ENCODE measurements at places on chromosomes 1 and 21.

DNA sequence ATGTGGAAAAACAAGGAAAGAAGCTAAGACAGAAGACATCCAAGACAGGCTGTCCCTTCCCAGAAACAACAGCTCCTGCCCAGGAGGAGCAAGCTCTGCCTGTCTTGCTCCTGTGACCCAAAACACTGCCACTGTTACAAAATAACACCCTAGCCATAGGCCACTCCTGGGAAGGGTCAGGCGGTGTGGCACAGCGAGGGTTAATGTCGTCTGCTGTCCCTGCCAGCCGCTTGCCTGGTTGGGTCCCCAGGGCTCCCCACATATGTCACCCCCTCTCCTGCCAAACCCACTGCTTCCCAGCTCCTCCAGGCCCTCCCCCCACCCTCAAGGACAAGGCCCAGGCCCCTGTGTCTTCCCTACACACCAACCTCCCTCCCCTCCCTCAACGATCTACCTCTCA lies 3.9 kb upstream of the NHLH1 start:
- no peak overlapping the region for H3K27ac ChIP-seq
- DNase-seq: no peak

DNA sequence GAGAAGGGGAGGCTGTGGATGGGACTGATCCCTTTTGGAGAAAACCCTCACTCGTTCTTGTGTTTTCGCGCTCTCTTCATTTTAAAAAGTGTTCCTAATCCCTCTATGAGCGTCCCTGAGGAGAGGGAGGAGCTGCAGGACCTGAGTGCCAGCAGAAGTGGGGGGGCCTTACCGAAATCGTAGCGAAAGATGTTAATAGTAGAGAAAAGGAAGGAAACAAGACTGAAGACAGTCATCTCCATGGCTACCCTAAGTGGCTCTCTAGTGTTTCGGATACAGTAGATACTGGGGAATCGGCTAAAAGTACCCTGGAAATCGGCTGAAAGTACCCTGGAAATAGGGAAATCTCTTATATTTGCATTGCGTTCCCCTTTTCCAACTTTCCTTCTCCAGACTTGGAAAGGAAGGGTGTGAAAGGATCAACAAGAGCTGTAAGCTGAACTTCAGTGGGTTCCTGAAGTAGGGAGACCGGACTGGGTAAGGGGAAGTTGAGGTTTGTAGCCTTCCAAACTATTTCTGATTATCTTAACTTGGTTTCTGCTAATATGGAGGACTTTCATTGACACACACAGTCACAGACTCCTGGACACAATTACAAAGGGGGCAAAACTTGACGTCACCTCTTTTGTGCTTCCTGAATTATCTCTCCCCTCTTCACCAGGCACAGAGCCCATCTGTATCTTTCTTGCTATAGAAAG lies 486 bp upstream of the DSTYK start:
- H3K36me3 ChIP-seq: no peaks in the 10 kb centered on the region
- peak overlapping the region; percentile 90 for H3K4me3 ChIP-seq

- H3K27ac ChIP-seq: no peak overlapping the region
- H3K27me3 ChIP-seq: peaks cover 6% of the 10 kb centered on the region
- peaks cover 35% of the 10 kb centered on the region for H3K4me1 ChIP-seq
- H3K4me3 ChIP-seq: peak overlapping the region; percentile 82
- DNase-seq: peak; percentile 22
Observed at GRCh38 chr1:58781541-58782177, 2.2 kb downstream of the JUN start.

GRCh38 chr1:36203554-36204346 lies 20.5 kb upstream of the THRAP3 start:
- no peak for DNase-seq
- no peaks in the 10 kb centered on the region for H3K27me3 ChIP-seq
- no peaks in the 10 kb centered on the region for H3K36me3 ChIP-seq
- H3K27ac ChIP-seq: no peak overlapping the region
- no peak overlapping the region for H3K4me3 ChIP-seq

GRCh38 chr1:236862615-236863211 lies 67.6 kb downstream of the MTR start:
- H3K36me3 ChIP-seq: no peaks in the 10 kb centered on the region
- no peaks in the 10 kb centered on the region for H3K4me1 ChIP-seq
- DNase-seq: no peak
- no peaks in the 10 kb centered on the region for H3K27me3 ChIP-seq
- H3K27ac ChIP-seq: no peak overlapping the region

DNA sequence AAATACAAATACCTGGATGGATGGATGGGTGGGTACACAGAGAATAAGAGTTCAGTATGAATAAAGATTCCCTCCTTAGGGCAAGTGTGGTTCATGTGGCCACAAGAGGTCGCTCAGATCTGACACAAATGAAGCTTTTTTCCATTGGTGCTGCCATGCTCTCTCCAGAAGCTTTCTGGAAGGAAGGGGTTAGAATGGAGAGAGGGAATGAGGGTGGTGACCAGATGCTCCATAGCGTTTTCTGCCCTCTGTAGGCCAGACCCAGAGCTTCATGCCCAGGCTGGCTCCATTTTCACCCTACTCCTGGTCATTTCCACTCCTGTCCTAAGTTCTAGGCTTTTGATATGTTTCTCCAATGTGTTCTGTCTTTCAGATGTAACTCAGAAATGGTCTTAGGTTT lies 3.3 kb upstream of the FCRL6 start:
- no peak overlapping the region for H3K4me3 ChIP-seq
- H3K27me3 ChIP-seq: no peaks in the 10 kb centered on the region
- no peaks in the 10 kb centered on the region for H3K36me3 ChIP-seq
- H3K4me1 ChIP-seq: peaks cover 30% of the 10 kb centered on the region
- DNase-seq: peak; percentile 67

DNA sequence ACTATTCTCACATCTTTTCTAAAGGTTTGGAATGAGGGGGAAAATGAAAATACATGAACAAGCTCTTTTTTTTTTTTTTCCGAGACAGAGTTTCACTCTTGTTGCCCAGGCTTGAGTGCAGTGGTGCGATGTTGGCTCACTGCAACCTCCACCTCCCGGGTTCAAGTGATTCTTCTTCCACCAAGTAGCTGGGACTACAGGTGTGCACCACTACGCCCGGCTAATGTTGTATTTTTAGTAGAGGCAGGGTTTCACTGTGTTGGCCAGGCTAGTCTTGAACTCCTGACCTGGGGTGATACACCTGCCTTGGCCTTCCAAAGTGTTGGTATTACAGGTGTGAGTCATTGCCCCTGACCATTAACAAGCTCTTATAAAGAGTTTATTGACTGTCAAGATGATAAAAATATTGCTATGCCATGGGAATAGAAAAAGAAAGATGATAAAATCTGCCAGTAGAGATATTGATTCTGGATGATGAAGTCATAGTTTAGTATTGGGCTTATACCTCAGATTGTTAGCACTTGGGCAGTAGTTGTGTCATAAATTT lies 36.6 kb downstream of the INKA2 start:
- DNase-seq: peak; percentile 52
- no peaks in the 10 kb centered on the region for H3K27me3 ChIP-seq
- H3K4me3 ChIP-seq: no peak overlapping the region
- no peaks in the 10 kb centered on the region for H3K36me3 ChIP-seq

- H3K36me3 ChIP-seq: no peaks in the 10 kb centered on the region
- no peaks in the 10 kb centered on the region for H3K4me1 ChIP-seq
- DNase-seq: no peak
Observed at GRCh38 chr21:46068516-46069079, 29.3 kb upstream of the COL6A2 start.

DNA sequence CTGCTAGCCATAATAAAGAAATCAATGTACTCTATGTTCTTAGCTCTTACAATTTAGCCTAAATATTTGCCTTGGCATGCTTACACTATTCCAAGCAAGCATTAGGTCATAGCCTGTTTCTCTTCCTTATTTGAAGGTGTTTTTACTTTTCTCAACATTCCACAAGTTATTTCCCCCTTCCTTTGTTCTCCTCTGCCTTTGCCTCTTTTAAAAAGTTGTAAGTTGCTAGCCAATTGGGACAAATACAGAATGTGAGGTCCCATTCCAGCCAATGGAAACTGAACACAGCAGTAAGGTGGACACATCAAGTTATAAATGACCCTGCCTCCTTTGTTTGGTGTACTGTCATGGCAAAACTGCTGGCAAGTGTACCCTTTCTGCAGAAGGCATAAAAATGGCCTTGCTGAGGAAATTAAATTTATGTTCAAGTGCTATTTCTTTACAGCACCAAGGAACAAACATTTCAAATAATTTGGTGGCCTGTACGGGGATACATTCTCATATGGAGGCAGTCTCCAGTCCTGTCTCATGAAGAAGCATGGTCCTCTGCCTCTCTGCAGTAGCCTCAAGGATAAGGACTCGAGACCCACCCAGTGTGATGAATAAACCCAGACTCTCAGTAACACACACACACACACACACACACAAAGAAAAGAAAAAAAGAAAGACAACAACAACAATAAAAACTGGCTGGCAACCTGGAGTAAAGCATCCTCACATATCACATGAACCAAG lies 28.8 kb upstream of the FMO1 start:
- peaks cover under 1% of the 10 kb centered on the region for H3K4me1 ChIP-seq
- H3K27ac ChIP-seq: no peak overlapping the region
- no peak overlapping the region for H3K4me3 ChIP-seq
- H3K36me3 ChIP-seq: no peaks in the 10 kb centered on the region
- no peak for DNase-seq
- H3K27me3 ChIP-seq: no peaks in the 10 kb centered on the region

GRCh38 chr1:188444526-188444925 lies 1615.8 kb downstream of the PLA2G4A start:
- no peaks in the 10 kb centered on the region for H3K27me3 ChIP-seq
- H3K4me3 ChIP-seq: no peak overlapping the region
- no peaks in the 10 kb centered on the region for H3K36me3 ChIP-seq
- DNase-seq: no peak
- H3K27ac ChIP-seq: no peak overlapping the region

GRCh38 chr1:185670187-185670627 lies 64.0 kb upstream of the HMCN1 start:
- no peak overlapping the region for H3K27ac ChIP-seq
- peak; percentile 30 for DNase-seq

- H3K27ac ChIP-seq: peak overlapping the region; percentile 13
- H3K36me3 ChIP-seq: no peaks in the 10 kb centered on the region
- H3K27me3 ChIP-seq: no peaks in the 10 kb centered on the region
- no peak overlapping the region for H3K4me3 ChIP-seq
- peaks cover 22% of the 10 kb centered on the region for H3K4me1 ChIP-seq
- peak; percentile 89 for DNase-seq
Observed at GRCh38 chr1:201686714-201687455, 142.1 kb upstream of the IPO9 start.

DNA sequence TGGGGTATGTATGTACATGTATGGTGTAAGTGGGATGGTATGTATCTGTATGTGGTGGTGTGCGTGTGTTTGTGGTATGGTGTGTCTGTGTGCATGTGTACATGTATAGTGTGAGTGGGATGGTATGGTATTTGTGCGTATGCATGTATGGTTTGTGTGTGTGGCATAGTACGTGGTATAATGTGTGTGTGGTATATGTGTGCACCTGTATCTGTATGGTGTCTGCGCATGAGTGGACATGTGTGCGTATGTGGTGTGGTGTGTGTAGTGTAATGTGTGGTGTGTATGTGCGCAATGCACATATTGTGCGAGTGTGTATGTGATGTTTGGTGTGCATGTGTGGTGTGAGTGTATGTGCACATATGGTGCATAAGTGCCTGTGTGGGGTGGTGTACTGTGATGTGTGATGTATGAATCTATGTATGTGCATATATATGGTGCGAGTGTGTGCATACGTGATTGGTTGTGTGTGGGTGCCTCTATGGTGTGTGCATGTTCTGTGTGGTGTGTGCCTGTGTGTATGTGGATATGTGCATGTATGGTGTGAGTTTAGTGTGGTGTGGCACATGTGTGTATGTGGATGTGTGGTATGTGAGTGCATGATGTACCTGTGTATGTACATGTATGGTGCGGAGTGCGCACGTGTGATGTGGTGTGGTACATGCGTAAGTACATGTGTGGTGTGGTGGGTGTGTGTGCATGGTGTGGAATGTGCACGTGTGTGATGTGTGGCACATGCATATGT lies 38.8 kb downstream of the WDR4 start:
- H3K4me1 ChIP-seq: no peaks in the 10 kb centered on the region
- no peak overlapping the region for H3K27ac ChIP-seq
- peaks cover 27% of the 10 kb centered on the region for H3K36me3 ChIP-seq
- H3K4me3 ChIP-seq: no peak overlapping the region
- no peak for DNase-seq
- H3K27me3 ChIP-seq: no peaks in the 10 kb centered on the region

- no peak overlapping the region for H3K4me3 ChIP-seq
- H3K27ac ChIP-seq: no peak overlapping the region
- no peaks in the 10 kb centered on the region for H3K36me3 ChIP-seq
- H3K27me3 ChIP-seq: peaks cover 14% of the 10 kb centered on the region
Observed at GRCh38 chr1:202821467-202821866, 10.7 kb downstream of the PCAT6 start.

- no peaks in the 10 kb centered on the region for H3K27me3 ChIP-seq
- H3K4me3 ChIP-seq: no peak overlapping the region
- H3K27ac ChIP-seq: no peak overlapping the region
- no peak for DNase-seq
- H3K4me1 ChIP-seq: no peaks in the 10 kb centered on the region
Observed at GRCh38 chr1:53342735-53343470, 15.0 kb upstream of the LRP8 start.

DNA sequence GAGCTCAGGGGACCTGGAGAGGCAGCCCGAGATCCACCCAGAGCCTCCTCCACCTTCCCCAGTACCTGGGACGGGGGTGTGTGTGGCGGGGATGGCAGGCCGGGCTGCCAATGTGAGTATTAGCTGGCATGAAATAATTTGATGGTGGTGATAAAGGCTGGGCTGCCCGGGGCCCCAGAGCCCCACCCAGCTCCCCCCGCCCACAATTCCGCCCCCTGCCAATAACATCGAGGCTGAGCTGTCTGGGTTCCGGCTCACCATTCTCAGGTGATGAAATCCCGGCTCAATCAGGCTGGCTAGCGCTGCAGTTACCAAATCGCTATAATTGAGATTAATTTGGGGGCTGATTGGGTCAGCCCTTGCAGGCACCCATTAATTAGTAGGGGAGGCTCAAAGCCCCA lies 103.8 kb upstream of the CASZ1 start:
- peaks cover 94% of the 10 kb centered on the region for H3K27me3 ChIP-seq
- H3K36me3 ChIP-seq: no peaks in the 10 kb centered on the region
- H3K4me3 ChIP-seq: no peak overlapping the region
- no peaks in the 10 kb centered on the region for H3K4me1 ChIP-seq
- H3K27ac ChIP-seq: no peak overlapping the region

GRCh38 chr1:36818771-36819170 lies 215.5 kb downstream of the GRIK3 start:
- no peak overlapping the region for H3K4me3 ChIP-seq
- H3K4me1 ChIP-seq: no peaks in the 10 kb centered on the region
- H3K36me3 ChIP-seq: no peaks in the 10 kb centered on the region
- peaks cover 70% of the 10 kb centered on the region for H3K27me3 ChIP-seq
- DNase-seq: no peak

DNA sequence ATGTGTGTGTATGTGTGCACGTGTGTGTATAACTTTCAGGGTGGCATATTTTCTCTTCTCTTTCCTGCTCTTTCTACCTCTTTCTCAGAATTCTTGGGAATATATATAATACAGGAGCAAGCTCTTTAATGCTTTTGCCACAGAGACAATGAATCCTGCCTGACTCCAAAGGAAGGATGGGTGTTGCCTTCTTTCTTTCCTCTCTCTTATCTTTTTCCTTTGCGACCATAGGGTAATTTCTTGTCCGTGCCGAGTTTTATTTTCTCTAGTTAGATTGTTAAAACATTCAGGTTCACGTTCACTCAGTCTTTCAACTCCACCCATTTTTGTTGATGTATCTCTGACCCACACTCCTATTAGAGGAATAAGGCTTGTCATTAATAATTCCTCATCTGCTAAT lies 129.0 kb upstream of the C1orf21 start:
- no peak overlapping the region for H3K27ac ChIP-seq
- H3K4me1 ChIP-seq: no peaks in the 10 kb centered on the region
- H3K4me3 ChIP-seq: no peak overlapping the region
